Neuronal stem cell (in vitro differentiated cells): ENCODE measurements at places on chromosomes 11 and 22.

DNA sequence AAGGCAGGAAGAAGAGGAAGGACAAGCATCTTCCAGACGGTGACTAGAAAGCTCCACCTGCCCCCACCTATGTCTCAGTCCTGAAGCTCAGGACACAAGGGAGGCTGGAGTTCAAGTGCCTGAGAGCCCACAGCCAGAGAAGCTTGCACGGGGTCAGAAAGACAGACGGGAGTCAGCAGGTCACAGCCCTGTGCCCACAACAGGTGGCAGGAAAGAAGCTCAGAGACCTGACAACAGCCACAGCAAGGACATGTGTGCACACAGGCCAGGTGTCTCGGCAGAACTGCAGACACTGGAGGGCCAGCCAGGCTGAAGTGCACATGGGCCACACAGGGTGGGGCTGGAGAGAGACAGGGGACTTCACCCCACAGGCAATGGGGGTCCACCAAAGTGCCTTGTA, 37.2 kb upstream of the MOB2 start:
- DNase-seq = no peak

DNA sequence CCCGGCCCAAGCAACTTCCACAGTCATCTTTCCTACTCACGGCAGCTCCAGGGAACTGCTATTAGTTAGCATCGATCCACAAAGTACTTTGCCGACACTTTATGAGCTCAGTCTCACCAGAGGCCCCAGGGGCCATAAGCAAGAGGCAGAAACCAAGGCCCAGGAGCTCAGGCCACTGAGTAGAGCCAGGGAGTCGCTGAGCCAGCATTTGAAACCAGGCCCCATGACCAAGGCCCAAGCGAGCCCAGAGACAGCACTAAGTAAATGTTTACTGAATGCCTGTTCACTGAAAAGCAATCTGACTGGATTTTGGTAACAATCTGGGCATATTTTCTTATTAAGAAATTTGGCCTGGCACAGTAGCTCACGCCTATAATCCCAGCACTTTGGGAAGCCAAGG, 43.3 kb downstream of the ARRB1 start:
- no peak for DNase-seq

DNA sequence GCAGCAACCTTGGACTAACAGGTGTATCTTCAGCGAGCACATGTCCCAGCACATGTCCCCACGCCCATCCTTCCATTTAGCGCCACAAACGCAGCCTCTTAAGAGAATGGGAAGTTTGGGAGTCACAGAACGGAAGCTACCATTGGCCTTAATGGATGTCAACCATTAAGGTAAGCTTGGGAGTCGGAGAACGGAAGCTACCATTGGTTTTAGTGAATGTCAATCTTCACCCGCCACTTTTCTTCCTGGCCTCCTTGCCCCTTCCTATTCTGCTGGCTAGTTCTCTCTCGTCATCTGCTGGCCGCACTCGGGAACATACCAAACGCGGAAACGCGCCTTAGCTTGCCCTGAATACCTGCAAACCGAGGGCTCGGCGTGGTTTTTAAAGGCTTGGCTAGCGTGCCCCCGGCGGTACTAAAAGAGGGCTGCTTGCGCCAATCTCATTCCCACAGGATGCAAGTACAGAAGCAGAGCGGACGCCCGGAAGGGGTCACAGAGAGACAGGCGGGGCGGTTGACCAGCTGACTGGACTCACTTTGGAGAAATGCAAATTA, 24.3 kb downstream of the GLYATL1 start:
- DNase-seq = peak; percentile 61

DNA sequence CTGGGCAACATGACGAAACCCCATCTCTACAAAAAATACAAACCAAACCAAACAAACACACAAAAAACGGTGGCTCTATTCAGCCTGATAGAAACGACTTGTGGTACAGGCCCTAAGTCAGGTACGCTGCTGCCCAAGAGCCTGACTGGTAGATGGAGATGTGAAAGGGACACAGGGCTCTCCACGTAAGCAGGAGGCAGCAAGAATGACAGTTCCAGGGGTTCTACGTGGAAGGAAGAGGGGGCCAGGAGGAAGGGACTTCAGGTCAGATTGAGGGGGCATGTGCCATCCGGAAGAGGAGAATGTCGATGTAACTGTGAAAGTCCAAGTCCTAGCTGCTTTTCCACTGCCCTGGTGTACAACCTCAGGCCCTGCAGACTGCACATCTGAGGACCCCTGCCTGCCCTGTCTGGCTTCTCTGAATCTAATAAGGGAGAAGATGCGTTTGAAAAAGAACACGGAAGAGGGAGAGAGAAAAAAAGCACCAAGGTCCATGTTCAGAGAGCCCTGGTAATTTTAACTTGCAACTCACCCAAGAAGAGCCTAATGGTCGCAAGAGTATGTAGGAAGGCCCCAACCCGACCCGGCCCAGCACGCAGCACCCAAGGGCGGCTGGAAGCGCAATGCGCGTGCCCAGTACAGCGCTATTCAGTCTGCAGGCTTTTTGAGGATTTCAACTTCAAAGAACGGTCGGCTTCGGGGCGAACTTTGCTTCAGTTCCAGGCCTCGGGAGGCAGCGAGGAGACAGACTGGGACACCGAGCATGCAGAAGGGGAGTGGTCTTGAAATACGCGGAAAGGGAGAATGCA, 909 bp upstream of the ZNRD2 start:
- DNase-seq = no peak

GRCh38 chr11:118240999-118241763, 11.0 kb downstream of the MPZL3 start:
- DNase-seq = no peak

- peak; percentile 23 for DNase-seq
These were observed 700 bp downstream of the TTC17 start for GRCh38 chr11:43359422-43359818.

DNA sequence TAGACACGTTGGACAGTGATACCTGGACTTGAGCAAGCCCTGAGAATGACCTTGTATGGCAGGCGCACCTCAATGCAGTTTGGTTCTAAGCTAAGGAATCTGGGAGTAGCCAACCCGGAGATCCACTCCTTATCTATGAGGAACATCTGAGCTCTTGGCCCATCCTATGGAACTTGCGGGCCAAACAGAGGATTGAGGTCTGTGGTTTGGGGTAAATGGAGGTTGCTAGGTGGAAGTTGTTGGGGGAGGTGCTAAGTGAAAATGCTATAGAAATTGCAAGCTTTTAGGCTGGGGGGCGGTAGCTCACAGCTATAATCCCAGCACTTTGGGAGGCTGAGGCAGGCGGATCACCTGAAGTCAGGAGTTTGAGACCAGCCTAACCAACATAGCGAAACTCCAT, 8.9 kb downstream of the GDPD5 start:
- DNase-seq = no peak

GRCh38 chr11:126090452-126090851, 27.8 kb upstream of the CDON start:
- no peak for DNase-seq
